Activated CD4-positive, alpha-beta T cell treated with anti-CD3 and anti-CD28 coated beads for 36 hours (primary cell): ENCODE measurements at places on chromosomes 6 and 20. TPM values are rescaled to one million over a fixed set of nuclear protein-coding genes. Genes with fewer than 3 reads are reported as not detected.

GRCh38 chr6:169406804-169407203 is 153.2 kb upstream of the THBS2 start:
- DNase-seq, result no peak

- no peak for DNase-seq
These were observed 4.4 kb downstream of the ZNF335 start for GRCh38 chr20:45967551-45968080.

DNA sequence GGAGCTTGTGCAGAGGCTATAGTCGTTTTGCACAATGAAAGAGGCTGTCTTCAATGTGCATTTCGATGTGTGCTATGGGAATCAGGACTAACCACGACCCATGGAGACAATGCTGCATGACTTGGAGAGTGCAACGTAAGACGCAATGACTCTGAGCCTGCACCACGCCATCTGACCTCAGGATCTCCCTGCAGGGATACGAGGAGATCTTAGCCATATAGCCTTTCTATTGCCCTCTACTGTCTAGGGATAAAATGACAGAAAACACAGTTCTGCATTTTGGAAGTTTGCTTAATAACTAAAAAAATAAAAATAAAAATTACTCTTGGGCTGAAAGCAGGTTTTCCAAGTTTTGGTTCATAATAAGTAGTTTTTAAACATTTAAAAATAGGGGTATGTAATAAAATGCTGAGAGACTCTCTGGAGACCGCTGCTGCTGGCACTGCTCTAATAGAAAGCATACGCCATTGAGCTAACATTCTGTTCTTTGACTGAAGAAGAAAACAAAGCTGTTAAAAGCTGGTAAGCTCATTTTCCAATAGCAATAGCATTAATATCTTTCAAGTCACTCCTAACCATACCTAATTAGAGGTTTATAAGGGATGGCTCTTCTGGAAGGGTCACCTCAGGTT is 87.2 kb downstream of the PDE7B start:
- no peak for DNase-seq

- DNase-seq, result no peak
These were observed 136.4 kb upstream of the PLCB4 start for GRCh38 chr20:8932192-8933165.

DNA sequence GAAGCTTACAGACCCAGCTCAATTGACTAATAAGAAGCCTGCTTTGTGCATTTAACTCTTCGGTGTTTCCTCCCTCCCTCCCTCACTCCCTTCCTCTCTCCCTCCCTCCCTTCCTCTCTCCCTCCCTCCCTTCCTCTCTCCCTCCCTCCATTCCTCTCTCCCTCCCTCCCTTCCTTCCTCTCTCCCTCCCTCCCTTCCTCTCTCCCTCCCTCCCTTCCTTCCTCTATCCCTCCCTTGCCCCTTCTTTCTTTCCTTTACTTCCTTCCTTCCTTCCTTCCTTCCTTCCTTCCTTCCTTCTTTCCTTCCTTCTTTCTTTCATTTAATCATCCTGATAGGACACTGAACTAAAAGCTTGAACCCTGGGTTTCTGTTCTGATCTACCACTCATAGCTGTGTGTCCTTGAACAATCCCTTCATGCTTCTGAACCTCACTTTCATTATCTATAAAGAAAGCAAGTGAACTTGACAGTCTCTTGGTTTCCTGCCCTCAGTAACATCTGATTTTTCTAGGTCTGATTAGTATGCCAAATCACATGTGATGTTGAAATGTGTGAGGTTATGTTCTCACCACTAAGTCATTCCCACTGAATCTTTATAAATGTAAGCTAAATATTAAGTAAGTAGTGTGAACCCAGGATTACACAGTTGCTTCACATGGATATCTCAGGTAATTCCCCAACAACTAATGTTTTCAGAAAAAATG is 132.3 kb upstream of the BMP2 start:
- DNase-seq, result no peak

DTD1 gene
- 40.7 TPM for total RNA-seq

SERPINB6 gene
- total RNA-seq, result 36.2 TPM

DNA sequence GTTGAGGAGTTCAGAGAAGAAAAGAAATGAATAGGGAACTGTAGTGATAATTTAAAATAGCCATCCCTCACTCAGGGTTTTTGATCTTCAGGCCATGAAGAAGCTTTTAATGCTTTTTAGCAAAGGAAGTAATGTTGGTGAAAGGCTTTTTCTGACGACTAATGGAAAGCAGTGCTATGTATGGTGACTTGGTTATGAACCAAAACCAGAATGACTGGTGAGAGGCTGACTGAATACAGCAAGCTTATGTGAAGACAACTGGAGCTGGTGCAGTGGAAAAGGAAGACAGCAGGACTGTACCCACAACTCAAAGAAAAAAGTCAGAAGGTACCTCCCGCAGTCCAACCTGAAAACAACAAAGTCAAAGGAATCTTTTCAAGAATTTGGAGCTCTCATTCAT is 118.8 kb downstream of the PRDM1 start:
- DNase-seq, result no peak

GRCh38 chr20:300345-300990 is 3.1 kb downstream of the ZCCHC3 start:
- DNase-seq, result no peak

DPPA5 gene
- total RNA-seq, result not detected

IL20RA gene
- total RNA-seq, result not detected

GRCh38 chr20:7938058-7938457 is 2.2 kb downstream of the HAO1 start:
- no peak for DNase-seq

SFT2D1 gene
- total RNA-seq, result 39.8 TPM

NRN1 gene
- total RNA-seq, result 7.5 TPM

DNA sequence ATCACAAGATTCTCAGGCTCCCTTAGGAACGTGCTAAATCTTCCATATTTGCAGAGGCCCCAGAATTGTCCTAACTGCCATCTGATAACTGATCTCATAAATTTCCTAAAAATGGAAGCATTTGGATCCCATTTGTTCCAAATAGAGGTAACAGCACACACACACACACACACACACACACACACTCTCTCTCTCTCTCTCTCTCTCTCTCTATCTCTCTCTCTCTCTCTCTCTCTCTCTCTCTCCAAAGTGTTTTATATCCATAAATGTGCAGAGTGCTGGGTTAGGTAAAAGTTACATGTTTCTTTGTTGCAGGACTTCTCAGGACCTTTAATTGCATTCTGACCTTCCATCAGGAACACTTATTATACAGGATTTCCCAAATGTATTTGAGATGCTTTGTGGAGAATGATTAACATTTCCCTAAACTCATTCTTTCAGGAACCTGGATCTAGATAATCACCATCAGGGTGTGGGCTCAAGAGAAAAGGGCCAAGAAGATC is 8.5 kb upstream of the STK38 start:
- no peak for DNase-seq

- no peak for DNase-seq
These were observed 48.1 kb downstream of the MCUR1 start for GRCh38 chr6:13766201-13766634.

- DNase-seq, result peak; percentile 27
These were observed 82.1 kb upstream of the DTNBP1 start for GRCh38 chr6:15744818-15745402.

SMOC2 gene
- total RNA-seq, result not detected

RNF217 gene
- 2.4 TPM for total RNA-seq

SALL4 gene
- total RNA-seq, result not detected

THBD gene
- total RNA-seq, result not detected

- no peak for DNase-seq
These were observed 80.2 kb downstream of the EYA2 start for GRCh38 chr20:46974669-46975434.

DNA sequence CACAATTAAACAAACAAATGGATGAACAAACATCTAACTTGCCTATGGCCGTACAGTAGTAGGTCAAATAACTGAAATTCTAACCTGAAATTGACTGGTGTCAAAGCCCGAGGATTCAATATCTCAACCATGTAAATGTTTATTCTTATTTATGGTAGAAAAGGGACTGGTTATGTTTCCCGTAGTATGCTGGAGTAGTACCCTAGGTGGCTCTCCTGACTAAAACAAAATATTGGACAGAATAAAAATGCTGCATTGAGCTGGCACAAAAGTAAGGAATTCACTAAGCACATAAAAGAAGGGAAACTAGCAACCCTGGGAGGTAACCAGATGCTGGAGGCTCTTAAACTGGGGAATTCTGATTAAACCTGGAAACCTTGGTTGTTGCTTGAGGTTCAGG is 117.1 kb upstream of the PREP start:
- DNase-seq, result no peak

PTGIS gene
- 0.21 TPM for total RNA-seq

HLA-C gene
- total RNA-seq, result 678 TPM
